ENCODE measurements at places on chromosomes 1 and 21.

- peak; percentile 45 for DNase-seq
Observed at GRCh38 chr21:37797403-37797802, 118.9 kb downstream of the KCNJ6 start.

- DNase-seq, result no peak
Observed at GRCh38 chr1:71462247-71462646, 381.4 kb upstream of the ZRANB2 start.

DNA sequence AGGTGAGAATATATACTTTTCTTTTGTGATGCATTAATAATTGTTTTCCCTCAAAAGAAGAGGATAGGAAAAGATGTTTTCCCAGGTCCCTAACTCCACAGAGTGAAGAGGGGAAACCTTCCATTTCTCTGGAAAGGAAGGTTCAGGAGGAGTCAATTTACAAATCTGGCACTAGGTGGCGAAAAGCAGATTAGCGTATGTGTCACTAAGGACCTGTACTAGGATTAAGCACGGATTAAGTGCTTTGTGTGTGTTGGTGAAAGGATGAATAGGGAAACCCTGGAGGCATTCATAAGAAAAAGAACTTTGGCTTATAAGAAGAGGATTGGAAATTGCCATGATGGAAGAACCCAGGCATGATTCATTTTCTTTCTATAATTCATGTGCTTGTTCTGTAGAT lies 410.1 kb upstream of the PLXNA2 start:
- peak; percentile 44 for DNase-seq

GRCh38 chr1:145898756-145899155 lies 11.1 kb downstream of the ITGA10 start:
- no peak for DNase-seq

DNA sequence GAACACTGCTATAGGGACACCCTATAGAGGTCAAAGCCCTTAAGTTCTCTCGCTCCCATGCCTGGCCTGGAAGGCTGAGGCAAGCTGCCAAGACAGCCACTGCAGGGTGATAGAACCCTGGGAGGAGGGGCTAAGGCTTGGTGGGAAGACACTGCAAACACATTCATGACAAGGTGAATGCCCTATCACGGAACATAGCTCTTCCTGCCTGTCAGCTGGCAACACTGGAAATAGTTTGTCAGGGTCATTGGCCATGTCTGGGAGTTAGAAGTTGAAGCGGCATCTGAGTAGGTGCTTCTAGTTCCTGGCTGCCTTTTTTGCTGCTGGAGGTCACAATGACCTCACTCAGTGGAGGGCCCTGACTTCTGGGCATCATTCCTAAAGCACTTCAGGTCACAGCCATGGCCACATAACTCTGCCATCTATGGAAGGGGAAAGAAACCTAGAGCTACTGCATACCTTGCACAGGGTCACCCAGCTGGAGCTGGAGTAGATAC lies 4.2 kb downstream of the FABP3 start:
- DNase-seq, result peak; percentile 52

DNA sequence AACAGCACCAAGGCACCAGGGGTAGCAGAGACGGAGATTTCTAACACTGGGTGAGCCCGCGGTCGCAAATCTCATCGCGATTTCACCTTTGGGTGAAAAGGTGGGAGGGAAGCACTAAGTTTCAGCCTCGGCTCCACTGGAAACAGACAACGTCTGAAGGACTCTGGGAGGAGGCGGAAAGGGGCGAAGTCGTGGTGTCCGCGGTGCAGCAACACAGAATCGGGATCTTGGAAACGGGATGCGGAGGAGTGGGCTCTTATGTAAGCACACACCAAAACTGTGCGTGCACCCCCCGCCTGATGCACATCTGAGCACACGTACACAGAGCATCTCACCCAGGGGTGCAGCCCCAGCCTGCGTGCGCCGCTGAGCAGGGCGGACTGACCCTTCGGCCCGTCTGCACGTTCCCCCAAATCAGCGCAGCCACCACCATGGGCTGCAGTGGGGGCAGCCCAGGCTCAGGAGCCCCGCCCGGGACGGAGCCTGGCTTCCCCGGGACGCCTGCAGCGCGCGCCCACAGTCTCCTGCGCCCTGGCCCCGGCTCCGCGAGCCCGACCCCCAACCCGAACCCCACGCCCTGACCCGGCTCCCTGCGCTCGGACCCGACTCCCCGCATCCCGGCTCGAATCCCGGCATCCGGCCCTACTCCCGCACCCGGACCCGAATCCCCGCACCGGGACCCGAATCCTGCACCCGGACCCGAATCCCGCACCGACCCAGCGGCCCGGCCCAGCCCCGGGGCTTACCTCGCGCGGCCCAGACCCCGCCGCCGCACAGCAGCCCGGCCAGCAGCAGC lies 670 bp downstream of the CLSTN1 start:
- peak; percentile 34 for DNase-seq

- no peak for DNase-seq
Observed at GRCh38 chr21:32455548-32455947, 43.0 kb downstream of the EVA1C start.

Measured in hematopoietic multipotent progenitor cell treated with erythropoietin and hydrocortisone succinate and interleukin-3 and kit ligand, for 4 days (in vitro differentiated cells).